ENCODE measurements at places on chromosomes 7 and 10. TPM values are rescaled to one million over a fixed set of nuclear protein-coding genes. Genes with fewer than 3 reads are reported as not detected.

NPC1L1 gene
- 0.19 TPM for total RNA-seq

NFE2L3 gene
- total RNA-seq = 0.99 TPM

DNA sequence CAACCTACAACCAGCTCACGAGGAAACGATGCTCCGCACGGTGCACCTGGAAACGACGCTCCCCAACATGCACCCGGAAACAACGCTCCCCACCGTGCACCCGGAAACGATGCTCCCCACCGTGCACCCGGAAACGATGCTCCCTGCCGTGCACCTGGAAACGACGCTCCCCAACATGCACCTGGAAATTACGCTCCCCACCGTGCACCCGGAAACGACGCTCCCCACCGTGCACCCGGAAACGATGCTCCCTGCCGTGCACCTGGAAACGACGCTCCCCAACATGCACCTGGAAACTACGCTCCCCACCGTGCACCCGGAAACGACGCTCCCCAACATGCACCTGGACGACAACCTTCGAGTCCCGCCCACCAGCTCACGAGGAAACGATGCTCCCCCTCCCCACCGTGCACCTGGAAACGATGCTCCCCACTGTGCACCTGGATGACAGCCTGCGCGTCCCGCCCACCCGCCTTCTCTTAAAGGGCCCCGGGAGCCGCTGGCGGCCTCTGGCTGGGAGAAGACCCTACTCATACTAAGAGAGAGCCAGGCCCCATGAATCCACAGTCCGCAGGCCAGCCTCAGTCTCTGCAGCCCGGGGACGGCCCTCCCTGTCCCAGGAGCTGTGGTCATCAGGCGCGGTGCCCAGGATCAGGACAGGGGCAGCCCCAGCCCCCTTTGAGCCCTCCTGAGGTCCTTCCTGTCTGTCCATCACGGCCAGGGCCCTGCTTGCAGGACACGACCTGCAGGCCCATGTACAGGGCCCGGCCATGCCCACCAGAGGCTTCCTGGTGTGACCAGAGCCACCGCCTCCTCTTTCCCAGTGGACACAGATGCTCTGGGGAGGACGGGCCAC is 98.3 kb downstream of the PDGFA start:
- no peak overlapping the region for H3K27ac ChIP-seq
- DNase-seq = peak; percentile 8
- H3K36me3 ChIP-seq = no peaks in the 10 kb centered on the region
- H3K27me3 ChIP-seq = peaks cover 47% of the 10 kb centered on the region

TRIM74 gene
- not detected for total RNA-seq

DNA sequence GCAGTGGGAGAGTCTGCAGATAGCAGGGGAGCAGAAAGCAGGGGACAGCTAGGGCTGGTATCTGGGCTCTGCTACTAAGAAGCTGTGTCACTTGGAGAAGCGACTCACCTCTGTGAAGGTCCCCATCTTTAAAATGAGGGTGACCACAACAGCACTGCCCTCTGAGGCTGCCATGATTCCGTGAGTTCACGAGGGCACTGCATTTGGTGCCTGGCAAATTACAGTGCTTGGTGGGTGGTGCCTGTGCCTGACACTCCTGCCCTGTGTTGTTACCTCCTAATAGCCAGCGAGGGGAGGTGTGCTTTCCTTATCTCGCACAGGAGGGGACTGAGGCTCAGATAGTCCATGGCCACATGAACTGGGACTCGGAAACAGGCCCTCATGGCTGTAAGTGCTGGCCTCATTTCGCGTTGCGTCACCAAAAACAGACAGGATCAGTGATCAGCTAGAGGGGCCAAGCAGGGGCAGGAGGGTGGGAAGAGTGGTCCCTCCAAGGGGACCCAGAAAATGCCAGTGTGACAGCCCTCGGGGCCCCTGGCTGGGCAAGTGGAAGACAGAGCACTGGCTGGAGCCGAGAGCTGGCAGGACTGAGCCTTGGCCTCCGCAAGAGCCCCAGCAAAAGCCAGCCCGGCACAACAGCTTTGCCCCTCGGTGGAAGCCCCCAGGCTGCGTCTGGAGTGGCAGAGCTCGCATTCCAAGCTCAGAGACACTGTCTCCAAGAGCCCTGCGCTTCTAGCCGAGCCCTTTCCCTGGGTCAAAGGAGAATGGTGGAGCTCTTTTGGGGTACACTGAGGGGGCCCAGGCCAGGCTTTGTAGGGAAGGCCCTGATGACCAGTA is 17.3 kb upstream of the BNIP3 start:
- H3K4me3 ChIP-seq = no peak overlapping the region
- H3K27me3 ChIP-seq = no peaks in the 10 kb centered on the region
- H3K27ac ChIP-seq = peak overlapping the region; percentile 86
- H3K4me1 ChIP-seq = peaks cover 55% of the 10 kb centered on the region

DNA sequence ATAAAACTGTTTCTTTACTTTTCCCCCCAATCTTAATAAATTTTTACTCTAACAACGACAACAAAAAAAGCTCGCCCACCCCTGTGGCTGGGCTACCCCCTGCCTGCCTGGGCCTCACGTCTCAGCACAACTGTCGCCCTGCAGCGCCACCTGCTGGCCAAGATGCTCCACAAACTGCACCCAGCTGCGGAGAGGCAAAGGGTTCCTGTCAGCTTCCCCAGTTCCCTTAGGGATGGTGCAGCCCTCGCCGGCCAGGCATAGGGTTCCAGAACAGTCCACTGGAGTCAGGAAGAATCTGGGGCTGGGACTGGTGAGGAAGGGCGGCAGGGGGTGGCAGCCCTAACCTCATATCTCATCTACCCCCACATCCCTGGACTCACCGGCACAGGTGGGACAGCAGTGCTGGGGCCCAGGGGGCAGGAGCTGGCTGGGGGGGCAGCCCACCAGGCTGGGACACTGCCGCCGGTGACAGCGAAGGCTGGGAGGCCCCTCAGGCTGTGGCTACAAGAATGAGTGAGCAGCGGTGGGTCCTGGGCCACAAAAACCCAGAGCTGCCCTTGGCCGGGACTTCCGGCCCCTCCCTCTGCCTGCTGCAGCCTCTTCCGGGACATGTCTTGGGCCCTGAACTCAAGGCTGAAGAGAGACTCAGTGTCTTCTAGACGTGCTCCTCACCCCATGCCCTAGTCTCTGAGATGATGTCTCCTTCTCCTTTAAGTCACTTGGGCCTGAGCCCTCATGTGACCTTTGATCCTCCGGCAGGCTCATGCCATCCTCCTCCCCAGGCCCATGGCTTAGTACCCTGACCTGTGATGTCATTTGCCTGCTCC is 21.2 kb downstream of the ATP6V1F start:
- H3K27ac ChIP-seq = no peak overlapping the region
- peaks cover 3% of the 10 kb centered on the region for H3K4me1 ChIP-seq
- H3K36me3 ChIP-seq = no peaks in the 10 kb centered on the region
- H3K27me3 ChIP-seq = peaks cover 31% of the 10 kb centered on the region

DNA sequence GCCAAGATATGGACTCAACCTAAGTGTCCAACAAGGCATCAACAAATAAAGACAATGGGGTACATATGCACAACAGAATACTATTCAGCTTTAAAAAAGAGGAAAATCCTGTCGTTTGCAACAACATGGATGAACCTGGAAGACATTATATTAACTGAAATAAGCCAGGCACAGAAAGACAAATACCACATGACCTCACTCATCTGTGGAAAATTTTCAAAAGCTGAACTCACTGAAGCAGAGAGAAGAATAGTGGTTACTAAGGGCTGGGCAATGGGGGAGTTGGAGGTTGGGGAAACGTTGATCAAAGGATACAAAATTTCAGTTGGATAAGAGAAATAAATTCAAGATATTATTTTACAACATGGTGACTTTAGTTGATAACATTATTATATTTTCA is 221.4 kb upstream of the PITRM1 start:
- no peak for DNase-seq
- H3K27ac ChIP-seq = no peak overlapping the region
- peaks cover 13% of the 10 kb centered on the region for H3K4me1 ChIP-seq
- no peaks in the 10 kb centered on the region for H3K27me3 ChIP-seq

- H3K36me3 ChIP-seq = no peaks in the 10 kb centered on the region
- peak overlapping the region; percentile 43 for H3K4me3 ChIP-seq
- peaks cover 49% of the 10 kb centered on the region for H3K4me1 ChIP-seq
- no peaks in the 10 kb centered on the region for H3K27me3 ChIP-seq
- DNase-seq = no peak
These were observed 113.7 kb downstream of the CDK14 start for GRCh38 chr7:90709501-90710465.

ACSM6 gene
- not detected for total RNA-seq

DNA sequence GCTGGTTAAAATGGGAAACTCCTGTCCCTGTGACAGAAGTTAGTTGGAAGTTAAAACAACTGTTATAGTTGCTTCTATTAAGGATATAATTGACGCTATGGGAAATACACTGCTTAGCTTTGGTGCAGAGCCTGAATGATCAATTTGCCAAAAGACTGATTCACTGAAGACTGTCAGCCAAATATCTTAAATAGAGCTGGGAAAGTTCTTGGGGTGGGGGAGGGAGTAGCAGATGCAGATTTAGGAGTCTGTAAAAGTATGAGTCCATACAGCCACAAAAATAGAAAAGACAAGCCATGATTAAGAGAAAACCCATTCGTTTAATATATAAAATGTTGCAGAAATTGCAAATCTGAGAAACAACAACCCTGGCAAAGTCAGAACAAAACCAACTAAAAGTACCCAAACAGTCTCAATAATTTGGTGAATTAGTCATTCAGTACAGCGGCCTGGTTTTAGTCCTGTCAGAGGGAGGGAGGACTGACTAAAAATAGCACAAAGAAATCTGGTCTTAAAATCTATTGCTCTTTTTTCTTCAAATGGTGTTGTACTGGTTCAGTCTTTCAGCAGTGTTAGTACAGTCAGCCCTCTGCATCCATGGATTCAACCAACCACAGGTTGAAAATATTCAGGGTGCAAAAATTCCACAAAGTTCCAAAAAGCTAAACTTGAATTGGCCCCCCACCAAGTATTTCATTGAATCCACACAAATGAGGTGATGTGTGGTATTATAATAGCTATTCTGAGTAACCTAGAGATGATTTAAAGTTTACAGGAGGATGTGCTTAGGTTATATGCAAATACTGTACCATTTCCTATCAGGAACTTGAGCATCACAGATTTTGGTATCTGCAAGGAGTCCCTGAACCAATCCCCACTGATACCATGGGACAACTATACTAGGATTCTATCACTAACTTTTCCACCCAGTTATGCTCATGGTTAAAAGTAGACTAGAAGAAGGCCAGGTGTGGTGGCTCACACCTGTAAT is 30.0 kb downstream of the STK17A start:
- peak overlapping the region; percentile 41 for H3K27ac ChIP-seq
- H3K27me3 ChIP-seq = no peaks in the 10 kb centered on the region
- no peak overlapping the region for H3K4me3 ChIP-seq

DNA sequence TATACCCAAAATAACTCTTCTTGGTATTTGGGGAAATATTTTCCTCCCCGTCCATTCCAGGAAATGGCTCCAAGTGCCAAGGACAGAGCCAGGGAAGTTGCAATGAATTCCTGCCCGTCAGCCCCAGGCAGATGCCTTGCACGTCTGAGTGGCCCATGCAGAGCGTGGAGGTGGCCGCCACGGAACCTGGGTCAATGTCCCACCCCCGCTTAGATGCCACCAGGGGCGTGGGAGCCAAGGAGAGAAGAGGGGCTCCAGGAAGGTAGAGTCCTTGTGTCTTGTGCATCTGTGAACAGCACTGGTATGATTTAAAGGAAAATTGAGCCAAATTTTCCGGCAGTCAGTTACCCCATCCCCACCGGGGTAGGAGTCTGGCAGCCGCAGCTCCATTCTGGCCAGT is 1.6 kb downstream of the LEP start:
- no peak overlapping the region for H3K4me3 ChIP-seq
- H3K36me3 ChIP-seq = no peaks in the 10 kb centered on the region
- H3K4me1 ChIP-seq = no peaks in the 10 kb centered on the region
- DNase-seq = no peak
- H3K27me3 ChIP-seq = peaks cover 84% of the 10 kb centered on the region

- H3K27me3 ChIP-seq = no peaks in the 10 kb centered on the region
- no peak overlapping the region for H3K4me3 ChIP-seq
- H3K27ac ChIP-seq = no peak overlapping the region
- H3K36me3 ChIP-seq = no peaks in the 10 kb centered on the region
- no peak for DNase-seq
These were observed 66.0 kb downstream of the ENO4 start for GRCh38 chr10:116915340-116915739.

DNA sequence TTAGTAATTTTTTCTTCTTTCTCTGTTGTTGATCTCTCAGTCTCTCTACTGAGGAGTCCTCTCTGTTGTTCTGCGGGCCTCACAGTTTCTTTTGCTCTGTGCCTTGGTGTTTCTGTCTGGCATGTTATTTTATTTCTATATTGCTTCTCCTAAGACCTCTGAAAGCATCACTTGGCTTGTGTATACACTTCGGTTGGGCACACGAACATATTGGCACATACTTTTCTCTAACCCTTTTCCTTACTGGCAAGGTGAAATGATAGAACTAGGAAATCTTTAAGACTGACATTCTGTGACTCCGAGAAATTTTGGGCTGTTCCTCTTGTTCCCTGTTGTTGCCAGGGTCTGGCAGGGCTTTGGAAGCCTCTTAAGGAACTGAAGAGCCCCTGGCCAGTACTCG is 148.9 kb downstream of the CELF2 start:
- H3K36me3 ChIP-seq = peaks cover 3% of the 10 kb centered on the region
- peak overlapping the region; percentile 80 for H3K4me3 ChIP-seq
- peaks cover 98% of the 10 kb centered on the region for H3K4me1 ChIP-seq

DNA sequence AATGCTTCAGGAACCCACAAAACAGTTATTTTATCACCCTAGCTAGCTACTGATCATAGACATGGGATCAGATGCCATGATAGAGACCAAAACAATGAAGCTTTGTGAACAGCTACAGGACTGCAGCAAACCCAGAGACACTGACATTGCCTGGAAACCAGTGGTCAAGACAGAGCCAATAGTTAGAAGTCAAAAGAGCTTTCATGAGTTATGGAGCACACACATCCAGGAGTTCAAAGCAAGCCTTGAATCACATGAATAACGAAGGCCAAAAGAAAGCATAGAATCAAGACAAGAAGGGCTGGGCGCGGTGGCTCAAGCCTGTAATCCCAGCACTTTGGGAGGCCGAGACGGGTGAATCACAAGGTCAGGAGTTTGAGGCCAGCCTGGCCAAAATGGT is 34.5 kb upstream of the GSAP start:
- H3K4me3 ChIP-seq = no peak overlapping the region
- no peak for DNase-seq
- H3K27ac ChIP-seq = no peak overlapping the region
- no peaks in the 10 kb centered on the region for H3K27me3 ChIP-seq

DNA sequence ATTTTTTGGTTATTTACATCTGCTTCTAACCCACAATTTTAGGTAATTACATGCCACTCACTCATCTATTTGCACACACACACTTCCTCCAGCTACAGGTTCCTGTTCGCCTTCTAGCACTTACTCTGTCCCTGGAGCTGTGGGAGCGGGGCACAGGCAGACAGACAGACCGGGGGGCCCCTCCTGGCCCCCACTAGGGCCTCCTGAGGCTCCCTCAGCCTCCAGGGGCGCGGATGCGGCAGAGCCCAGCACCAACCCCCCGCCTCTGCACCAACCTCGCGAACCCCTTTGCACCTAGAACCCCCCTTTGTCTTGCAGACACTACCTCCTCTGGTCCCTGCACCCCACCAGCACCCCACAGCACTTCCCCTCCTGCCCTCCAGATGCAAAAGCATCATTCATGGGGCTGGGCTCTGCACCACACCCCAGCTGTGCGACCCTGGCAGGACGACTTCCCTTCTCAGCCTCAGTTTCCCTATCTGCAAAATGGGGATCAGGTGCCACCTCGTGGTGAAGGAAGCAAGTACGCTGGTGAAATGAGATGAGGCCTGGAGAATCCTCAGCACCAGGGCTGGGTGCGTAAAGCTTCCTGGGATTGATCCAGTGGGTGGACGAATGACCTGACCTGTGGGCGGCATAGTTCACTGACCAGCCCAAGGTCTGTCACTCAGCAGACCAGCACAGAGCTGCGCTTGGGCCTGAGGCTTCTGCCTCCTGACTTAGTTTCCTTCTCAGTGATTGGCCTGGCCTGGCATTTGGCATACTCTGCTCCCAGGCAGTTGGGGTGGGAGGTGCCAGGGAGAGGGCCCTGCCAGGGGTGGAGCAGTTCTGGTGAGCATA is 37.9 kb downstream of the ELFN1 start:
- no peak overlapping the region for H3K4me3 ChIP-seq
- no peaks in the 10 kb centered on the region for H3K27me3 ChIP-seq
